ENCODE measurements at places on chromosomes 4 and X.
A peak's percentile ranks its signal among the peaks of the same experiment; 100 is the strongest.

- DNase-seq, result no peak
Measured at GRCh38 chr4:68463796-68464195, 16.5 kb downstream of the TMPRSS11E start.

- no peak for DNase-seq
Measured at GRCh38 chr4:56215901-56216300, 171.4 kb downstream of the AASDH start.

- no peak for DNase-seq
Measured at GRCh38 chrX:97200454-97200853, 316.7 kb downstream of the RPA4 start.

DNA sequence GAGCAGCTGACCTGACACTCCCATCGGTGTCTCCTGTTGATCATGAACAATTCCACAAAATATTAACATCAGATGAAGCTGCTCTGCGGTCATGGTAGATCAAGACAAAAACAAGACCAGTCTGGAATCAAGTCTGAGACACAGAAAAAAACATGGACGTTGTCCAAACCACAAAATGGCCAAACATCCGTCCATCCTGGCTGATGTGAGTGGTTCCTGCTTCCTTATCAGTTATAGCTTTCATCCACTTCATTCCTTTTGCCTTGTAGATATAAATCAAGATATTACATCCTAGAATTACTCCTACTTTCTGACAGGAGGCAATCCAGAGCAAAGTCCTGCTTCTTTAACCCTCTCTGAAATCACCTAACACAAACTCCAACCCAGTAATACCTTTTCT, 28.8 kb upstream of the PCSK1N start:
- DNase-seq, result no peak

GRCh38 chr4:2141762-2142451, 82.8 kb downstream of the NAT8L start:
- DNase-seq, result no peak

- no peak for DNase-seq
Measured at GRCh38 chrX:47217121-47217851, 1.2 kb upstream of the CDK16 start.

DNA sequence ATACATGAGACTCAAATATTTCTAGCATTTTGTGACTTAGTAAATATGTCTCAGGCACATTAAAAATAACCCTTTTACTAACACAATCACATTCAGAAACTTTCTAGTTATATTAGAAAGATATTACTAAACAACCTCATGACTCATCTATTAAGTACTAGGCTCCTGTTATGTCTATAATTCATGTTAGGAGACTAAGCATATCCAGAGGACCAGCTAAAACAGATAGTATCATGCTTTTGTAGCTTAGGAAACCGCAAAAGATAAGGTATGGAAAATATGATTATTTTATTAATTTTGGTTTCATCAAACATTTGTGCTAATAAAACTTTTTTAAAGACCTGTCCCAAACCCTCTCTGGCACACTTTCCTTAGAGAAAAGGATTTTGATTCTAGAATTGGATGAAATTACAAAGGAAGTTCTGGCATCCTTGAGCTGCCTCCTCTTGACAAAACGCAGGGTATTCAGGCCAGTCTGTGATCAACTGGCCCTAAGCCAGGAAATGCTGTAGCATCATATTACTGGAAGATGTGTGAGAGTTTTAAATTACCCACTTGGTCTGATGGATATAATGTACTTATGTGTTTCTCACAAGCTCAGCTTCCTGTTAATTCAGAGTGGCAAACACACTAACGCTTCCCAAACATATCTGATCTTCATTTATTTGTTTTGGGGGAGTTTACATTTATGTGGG, 60.4 kb downstream of the NRK start:
- no peak for DNase-seq

DNA sequence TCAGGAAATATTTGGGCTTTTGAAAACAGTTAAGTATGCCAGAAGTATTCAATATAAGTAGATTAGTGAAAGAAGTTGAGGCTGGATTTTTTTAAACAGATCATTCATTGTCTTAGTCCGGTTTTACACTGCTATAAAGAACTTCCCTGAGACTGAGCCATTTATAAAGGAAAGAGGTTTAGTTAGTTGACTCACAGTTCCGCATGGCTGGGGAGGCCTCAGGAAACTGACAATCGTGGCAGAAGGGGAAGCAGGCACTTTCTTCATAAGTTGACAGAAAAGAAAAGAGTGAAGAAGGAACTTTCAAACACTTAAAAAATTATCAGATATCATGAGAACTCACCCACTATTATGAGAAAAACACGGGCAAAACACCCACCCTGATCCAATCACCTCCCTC, 31.1 kb upstream of the CYLC1 start:
- DNase-seq, result no peak

GRCh38 chr4:10664408-10664807, 20.2 kb downstream of the CLNK start:
- no peak for DNase-seq

GRCh38 chrX:129779086-129779672, 570 bp upstream of the SASH3 start:
- no peak for DNase-seq

DNA sequence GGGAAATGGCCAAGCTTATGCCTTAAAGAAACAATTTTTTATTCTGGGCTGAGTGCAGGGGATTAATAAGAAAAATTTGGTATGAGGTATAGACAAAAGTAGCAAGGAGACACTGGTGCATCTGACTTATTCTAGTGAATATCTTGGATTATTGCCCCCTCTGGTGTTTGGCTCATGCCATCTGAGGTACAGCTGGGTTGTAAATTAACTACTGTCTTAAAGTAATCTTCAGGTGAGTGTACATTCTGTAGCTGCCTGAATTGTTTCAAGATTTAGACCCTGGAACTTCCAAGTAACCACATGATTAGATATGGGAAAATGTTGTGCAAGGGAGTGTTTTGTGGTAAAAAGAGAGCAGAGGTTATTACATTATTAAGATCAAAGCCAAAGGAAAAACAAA, 988.7 kb downstream of the FAM133A start:
- no peak for DNase-seq

GRCh38 chr4:138097912-138098600, 144.1 kb downstream of the SLC7A11 start:
- no peak for DNase-seq

DNA sequence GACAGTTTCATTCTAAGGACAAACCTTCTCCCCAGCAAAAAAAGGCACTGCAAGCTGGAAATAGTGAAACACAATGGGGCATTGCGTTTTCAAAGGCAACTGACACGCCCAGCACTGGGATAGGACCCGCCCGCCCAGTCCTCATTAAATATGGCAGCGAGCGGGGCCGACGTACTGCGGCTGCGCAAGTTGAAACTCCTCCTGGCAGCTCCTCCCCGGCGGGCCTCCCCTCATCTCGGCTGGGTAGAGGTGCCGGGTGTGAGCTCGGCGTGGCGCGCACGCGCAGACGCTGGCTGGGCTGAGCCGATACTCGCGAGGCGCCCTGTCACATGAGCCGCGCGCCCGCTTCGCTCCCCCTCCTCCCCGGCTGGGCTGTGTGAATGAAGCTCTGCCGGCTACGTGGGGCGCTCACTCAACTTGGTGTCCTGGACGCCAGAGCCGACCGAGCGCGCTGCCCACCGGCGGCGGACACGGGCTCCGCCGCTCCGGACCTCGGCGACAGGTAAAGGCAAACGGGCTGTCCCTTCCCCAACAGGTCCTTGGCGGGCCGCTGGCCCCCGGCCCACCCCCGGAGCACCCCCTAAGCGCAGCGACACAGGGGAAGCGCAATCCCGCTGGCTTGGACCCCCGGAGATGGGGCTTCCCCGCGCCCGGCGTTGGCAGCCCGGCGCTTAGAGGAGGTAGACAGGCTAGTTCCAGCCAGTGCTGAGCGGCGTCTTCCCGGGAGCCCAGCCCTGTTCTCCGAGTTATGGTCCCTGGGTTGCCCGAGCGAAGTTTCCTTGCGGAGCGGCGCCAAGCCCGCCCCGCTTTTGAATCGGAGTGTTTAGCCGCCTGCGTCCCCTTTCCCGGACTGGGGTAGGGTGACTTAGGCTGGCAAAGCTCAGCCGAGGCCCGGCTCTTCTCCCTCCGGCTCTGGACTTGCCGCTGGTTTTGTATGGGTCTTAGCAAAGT, at the start of gene CLCN5:
TSS of gene CLCN5 (plus strand) at position 306 of the 951 bp plus-strand sequence. CDS start 2,703 bp downstream, outside the sequence.
- peak; percentile 94 for DNase-seq

- no peak for DNase-seq
Measured at GRCh38 chr4:10108391-10108790, 8.2 kb downstream of the WDR1 start.

GRCh38 chr4:172750910-172751309, 417.7 kb upstream of the GALNT7 start:
- DNase-seq, result no peak

GRCh38 chr4:153521478-153521877, 55.3 kb downstream of the TMEM131L start:
- no peak for DNase-seq

DNA sequence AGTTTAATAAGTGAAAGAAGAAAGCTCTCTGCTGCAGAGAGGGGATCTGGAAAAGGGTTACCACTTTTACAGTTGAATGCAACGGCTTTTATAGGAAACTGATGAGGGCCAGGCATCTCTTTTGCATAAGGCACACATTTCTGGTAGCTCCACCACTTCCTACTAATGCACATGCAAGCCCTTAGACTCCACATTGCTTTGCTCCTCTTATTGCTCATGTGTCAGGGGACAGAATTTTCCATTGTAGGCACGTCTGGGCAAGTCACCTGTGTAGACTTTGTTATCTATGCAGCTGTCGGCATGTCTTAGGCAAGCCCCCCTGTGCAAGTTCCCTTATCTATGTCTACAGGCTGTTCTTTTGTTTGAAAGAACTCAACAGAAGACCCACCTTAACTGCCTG, 294.6 kb upstream of the STS start:
- no peak for DNase-seq

- no peak for DNase-seq
Measured at GRCh38 chr4:74555231-74555630, 110.3 kb downstream of the AREG start.

- no peak for DNase-seq
Measured at GRCh38 chr4:6710282-6710681, 617 bp upstream of the MRFAP1L1 start.

- DNase-seq, result no peak
Measured at GRCh38 chr4:124060261-124060918, 652.1 kb downstream of the ANKRD50 start.

GRCh38 chr4:72006586-72006985, 25.2 kb upstream of the NPFFR2 start:
- DNase-seq, result no peak

GRCh38 chr4:154049457-154050181, 260.7 kb upstream of the SFRP2 start:
- DNase-seq, result no peak

DNA sequence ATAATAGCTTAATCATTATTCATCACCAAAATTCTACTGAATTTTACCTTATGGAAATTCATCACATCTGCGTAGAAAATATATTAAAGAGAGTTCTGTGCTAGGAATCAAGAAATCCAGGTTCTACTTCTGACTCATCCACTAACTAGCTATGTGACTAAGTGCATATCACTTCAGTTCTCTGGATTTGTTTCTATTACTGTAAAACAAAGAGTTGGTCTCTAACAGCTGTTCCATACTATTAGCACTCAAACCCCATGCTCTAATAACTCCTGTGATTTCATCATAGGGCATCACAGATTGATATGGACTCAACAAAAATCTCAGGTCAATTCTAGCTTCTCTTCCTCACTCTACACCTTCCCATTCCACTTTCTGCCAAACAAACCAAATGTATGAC, 572.0 kb downstream of the INPP4B start:
- DNase-seq, result no peak

GRCh38 chrX:123357941-123358340, 173.9 kb downstream of the GRIA3 start:
- no peak for DNase-seq

GRCh38 chrX:17740137-17741122, 3.1 kb downstream of the SCML1 start:
- no peak for DNase-seq

DNA sequence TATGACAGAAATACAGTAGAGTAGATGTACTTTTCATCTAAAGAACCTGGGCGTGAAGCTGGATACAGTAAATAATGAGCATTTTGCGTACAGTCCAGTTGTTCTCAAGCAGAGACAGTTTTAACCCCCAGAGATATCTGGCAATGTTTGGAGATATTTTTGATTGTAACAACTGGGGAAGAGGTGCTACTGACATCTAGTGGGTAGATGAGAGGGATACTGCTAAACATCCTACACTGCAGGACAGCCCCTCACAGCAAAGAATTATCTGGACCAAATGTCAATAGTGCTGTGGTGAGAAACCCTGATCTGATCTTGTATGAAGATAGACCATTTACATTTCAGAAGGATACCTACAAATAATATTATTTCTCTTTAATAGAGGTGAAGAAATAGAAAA, 200.2 kb upstream of the FAM47A start:
- no peak for DNase-seq

GRCh38 chr4:125125276-125125675, 189.5 kb upstream of the FAT4 start:
- DNase-seq, result no peak

- no peak for DNase-seq
Measured at GRCh38 chr4:83556006-83556707, 20.2 kb downstream of the GPAT3 start.

DNA sequence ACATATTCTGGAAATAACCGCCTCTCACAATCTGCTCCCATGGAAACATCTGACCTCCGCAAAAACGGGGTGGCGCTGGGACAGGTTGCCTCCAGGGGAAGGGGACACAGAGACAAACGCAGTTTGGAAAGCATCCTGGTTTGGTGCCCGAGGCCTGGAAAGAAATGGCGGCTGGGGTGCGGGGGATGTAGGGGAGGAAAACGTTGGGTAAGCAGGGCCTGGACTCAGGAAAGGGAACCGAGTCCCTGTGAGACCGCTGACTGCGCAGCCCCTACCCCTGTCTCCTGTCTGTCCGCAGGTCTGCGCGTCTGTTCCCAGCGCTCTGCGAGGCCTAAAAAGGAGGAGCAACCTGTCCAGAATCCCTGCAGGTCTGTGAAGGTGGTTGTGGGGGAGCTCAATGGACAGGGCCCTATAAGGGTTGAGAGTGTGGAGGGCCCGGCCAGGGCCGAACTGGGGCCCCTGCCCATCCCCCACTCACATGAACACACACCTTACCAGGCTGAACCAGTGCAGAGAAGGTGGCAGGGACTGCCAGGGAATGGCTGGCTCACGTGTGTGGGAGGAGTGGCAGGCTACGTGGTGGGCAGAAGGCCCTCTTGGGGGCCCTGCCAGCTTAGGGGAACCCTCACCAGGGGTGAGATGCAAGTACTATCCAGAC, 672 bp downstream of the TCEAL3 start:
- peak; percentile 8 for DNase-seq

GRCh38 chr4:138696771-138697170, 318.8 kb upstream of the NOCT start:
- no peak for DNase-seq

- no peak for DNase-seq
Measured at GRCh38 chrX:85012098-85012497, 8.4 kb downstream of the APOOL start.

GRCh38 chr4:13117185-13117584, 367.0 kb downstream of the RAB28 start:
- no peak for DNase-seq
